Activated naive CD4-positive, alpha-beta T cell treated with anti-CD3 and anti-CD28 coated beads, Interleukin-2, amount 50 U/mL, for 16 hours (primary cell): ENCODE measurements at places on chromosomes 5 and 9.
A peak's percentile ranks its signal among the peaks of the same experiment; 100 is the strongest.

DNA sequence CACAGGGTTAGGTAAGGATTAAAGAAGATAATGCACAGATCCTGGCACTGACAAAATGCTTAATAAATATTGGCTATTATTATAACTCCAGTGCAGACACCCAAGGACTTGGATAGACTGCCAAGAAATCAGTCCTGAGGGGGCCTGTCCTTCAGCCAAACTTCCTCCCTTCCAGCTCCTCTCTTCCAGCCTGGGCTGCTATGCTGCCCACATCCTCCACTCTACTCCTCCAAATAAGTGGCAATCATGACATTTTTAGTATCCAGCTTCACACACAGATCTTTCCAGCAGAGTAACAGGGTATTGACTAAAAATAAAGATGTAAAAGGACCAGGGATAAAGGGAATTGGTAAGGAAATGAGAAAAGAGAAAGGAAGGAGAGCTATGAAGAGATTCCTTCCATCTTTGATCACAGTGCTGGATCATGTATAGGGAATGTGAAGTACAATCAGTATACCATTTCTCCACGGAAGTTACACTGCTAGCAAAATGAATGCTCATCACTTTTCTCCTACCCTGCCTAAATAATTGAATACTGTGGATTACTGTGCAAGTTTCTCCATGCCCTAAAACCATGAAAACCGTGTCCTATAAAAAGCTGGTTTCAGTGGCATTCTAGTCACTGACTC lies 136.0 kb upstream of the OSMR start:
- no peak for DNase-seq

- DNase-seq: no peak
Measured at GRCh38 chr5:170056561-170057267, 49.0 kb upstream of the FOXI1 start.

DNA sequence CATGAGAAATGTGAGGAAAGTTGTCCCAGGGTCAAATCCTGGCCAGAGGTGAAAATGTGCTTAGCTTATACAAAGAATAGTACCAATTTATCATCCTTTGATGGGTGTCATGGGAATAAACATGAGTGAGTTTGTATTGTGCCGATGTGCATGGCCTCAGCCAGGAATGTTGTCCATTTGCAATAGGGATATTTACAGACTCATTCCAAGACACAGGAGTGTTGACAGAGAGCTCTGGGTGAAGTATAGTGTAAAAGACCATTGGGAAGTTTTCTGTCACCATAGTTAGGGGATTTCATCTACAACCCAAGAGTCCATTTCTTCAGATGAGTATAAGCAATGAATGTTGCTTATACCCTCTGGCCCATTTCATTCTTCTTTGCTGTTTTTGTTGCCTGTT lies 160.1 kb downstream of the DMAC1 start:
- no peak for DNase-seq

DNA sequence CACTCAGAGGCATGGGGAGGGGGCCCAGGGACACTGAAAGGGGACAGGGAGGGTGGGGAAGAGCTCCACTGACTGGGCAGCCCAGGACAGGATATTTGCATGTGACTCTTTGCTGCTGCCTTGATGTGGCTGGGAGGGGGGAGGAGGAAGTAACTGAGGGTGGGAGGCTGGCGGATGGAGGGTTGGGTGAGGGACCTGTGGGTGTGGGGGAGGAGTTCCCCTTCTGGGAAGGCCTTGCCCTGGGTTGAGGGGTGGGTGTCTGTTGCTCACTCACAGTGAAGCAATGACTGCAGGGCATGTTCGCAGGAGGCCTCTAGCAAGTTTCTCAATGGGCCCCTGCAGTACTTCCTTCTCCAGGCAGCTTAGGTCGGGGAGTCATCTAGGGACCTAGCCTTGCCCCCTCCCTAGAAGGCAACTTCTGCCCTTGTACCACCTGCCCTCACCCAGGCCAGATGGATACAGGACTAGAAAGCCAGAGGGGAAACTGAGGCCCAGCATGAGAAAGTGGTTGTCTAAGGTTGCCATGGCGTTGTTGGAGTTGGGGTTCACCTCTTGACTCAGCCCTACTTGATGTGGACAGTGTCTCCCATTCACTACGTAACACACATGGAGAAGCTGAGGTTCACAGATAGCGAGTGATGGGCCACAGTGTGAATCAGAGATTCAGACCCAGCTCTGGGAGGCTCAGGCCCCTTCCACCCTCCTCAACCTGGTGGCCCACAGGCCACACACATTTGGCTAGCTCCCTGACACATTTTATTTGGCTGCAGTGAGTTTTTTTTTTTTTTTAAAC lies 3.0 kb downstream of the GRK6 start:
- peak; percentile 87 for DNase-seq

- DNase-seq: no peak
Measured at GRCh38 chr9:122329597-122329996, 41.2 kb upstream of the PTGS1 start.

GRCh38 chr9:114366334-114367128 lies 21.3 kb downstream of the AKNA start:
- no peak for DNase-seq

DNA sequence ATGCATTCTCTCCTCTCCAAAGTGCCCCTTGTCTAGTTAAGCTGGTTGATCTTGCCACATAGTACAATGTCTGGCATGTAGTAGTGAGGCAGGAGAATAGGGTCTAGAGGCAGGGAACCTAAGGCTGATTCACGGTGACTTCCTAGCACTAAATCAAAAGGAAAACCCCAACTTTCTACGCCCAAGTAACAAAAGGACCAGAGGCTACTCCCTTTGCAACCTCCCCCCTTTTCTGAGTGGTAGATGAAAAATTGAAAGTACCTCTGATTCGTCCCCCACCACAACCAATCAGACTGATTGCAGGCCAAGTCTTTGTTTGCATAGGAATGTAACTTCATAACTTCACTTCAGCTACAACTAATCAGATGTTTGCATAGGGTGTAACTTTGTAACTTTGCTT lies 278.8 kb downstream of the PSAT1 start:
- DNase-seq: no peak

DNA sequence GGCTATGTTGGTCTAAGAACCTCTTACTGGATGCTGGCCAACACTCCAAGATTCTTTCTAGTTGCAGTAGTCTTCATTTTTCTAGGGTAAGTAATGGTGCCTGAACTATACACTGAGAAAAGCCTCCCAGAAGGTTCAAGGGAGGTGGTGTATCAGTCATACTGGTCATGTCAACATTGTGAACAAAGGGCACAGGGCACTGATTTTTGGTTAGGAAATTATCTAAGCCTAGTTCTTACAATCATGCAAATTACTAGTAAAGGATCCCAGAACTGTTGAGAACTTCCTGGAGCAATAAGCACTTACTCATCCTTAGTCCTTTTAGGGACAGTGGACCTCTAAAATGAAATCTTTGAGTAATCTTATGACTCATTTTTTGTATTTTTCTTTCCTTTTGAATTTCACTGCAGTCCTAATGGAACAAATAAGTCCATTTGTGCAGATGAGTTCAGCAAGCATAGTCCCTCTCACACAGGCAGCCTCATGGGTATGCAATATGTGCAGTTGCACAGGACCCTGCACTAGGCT lies 21.1 kb upstream of the CDC42SE2 start:
- no peak for DNase-seq

- no peak for DNase-seq
Measured at GRCh38 chr5:72245546-72245945, 74.5 kb downstream of the MRPS27 start.

GRCh38 chr9:89527084-89527483 lies 29.2 kb upstream of the SEMA4D start:
- DNase-seq: no peak
